ENCODE measurements at places on chromosomes 2 and 18.

GRCh38 chr2:227884511-227884947 is 13.1 kb downstream of the DAW1 start:
- peak; percentile 13 for DNase-seq

DNA sequence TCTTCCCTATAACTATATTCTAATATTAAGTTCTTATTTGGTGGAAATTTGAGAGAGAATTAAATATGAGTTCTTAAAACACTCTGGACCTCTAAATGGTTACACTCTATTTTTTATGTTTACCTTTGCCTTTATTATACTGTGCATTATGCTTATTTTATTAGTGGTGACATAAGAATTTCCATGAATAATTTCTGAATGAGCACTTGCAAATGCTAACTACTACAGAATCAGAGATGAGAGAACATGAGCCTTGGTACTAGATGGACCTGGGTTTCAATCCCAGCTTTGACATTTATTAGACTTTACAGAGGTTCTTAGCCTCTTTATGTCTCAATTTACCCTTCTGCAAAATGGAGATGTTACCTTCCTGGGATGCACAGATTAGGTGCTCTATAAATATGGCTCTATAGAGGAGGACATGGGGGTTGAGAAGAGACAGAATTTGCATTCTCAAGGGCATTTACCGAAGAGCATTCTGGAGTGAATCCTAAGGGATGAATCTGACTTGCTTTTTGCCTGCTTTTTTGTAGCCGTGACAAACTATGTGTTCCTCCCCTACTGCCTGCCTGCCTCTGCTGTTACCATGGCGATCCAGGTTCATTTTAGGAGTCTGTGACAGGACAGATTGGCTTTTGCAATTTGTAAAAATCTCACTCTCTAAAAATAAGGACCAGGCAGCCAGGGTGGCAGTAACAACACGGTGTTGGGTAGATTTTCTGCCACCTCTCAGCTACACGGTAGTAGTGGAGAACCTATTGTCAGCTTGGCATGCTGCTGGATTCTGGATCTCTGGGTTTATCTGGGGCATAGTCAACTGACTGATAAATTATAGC is 20.7 kb upstream of the CNRIP1 start:
- no peak for DNase-seq

GRCh38 chr2:112674229-112674628 is 28.5 kb downstream of the SLC20A1 start:
- DNase-seq = no peak

GRCh38 chr18:80033181-80034067 is 810 bp upstream of the RBFA start:
- DNase-seq = no peak
